KBM-7 (cell line): ENCODE measurements at places on chromosomes 12 and 14.

DNA sequence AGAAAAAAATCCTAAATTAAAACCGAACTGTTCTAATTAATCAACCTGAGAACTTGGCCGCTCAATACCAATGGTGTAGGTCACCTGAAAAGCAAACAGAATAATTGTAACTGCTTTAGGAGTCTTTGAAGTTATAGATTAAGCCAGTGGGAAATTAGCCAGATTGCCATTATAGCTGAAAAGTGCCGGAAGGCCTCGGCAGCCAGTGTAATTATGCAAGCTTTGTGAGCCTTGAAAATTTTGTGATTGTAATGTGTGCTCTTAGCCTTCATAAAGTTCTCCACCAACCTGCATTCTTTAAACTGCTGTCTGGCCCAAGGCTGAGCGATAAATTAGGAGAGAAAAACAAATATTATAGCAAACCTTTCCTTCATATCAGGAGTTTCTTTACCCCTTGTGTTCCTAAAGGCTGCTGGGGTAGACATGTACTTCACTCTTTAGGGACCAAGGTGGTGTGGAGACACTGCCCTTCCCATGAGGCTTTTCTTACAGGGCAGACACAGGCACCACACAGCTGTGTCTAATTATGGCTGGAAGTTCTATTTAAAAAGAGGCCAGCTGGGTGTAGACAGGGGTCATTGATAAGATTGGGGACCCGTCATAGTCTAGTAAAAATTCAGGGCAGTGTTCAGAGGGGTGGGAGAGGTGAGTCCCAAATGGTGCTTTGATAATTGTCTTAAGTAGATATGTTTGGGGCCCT lies 991.2 kb downstream of the FLRT2 start:
- DNase-seq = no peak

- no peak for DNase-seq
Measured at GRCh38 chr14:90504643-90505042, 107.8 kb downstream of the CALM1 start.

GRCh38 chr14:68460541-68460940 lies 332.3 kb downstream of the ZFP36L1 start:
- DNase-seq = no peak

GRCh38 chr12:541676-542324 lies 82.1 kb downstream of the B4GALNT3 start:
- DNase-seq = no peak

DNA sequence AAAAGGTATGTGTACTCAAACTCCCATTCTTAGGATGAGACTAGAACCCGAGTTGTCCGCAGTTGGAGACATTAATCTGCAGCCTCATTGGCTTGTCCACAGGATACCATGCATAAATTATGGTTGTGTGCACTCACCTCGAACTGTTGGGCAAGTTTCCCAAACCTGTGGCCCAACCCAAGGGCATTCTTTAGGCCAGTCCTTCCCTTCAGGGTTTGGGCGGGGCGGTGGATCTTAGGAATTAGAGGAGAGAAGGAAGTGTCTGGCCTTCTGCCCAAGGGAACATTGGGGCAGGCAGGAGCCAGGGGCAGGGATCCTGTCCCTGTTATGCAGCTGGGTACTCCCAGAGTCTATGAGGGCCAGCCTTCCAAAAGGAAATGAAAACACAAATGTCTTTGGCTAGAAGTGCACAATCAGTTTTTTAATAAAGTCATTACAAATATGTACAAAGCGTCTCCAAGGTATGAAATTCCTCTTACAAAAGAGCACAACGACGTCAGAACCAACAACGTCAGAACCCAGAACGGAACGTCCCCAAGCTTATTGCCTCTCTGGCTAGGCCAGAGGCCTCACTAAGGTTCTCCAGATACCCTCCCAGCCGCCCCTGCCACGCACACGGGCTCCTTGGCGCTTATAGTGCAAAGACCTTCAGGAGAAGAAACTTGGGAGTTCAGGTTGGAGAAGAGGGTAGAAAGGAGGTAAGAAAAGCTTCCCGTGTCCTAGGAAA lies 25.3 kb downstream of the HRK start:
- DNase-seq = no peak

- DNase-seq = no peak
Measured at GRCh38 chr12:32548691-32549281, 130.3 kb upstream of the DNM1L start.

DNA sequence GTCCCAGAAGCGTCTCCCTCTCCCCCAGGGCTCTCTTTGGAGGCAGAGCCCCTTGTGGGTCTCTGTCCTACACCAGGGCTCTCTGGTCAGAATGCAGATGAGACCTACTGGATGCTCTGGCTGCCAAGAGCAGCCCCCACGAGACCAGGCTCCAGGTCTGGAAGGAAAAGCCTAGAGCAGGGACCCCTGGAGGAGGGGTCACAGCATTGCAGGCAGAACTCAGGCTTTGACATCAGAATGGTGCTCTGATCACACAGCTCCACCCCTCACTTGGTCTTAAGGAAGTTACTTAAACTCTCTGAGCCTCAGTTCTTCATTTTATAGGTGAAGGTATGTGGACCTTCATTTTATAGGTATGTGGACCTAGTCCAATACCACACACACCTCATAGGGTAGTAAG lies 83.1 kb downstream of the ARL6IP4 start:
- peak; percentile 64 for DNase-seq

GRCh38 chr14:62592877-62593276 lies 452.4 kb downstream of the KCNH5 start:
- no peak for DNase-seq

- no peak for DNase-seq
Measured at GRCh38 chr12:26077915-26078702, 46.7 kb downstream of the BHLHE41 start.

DNA sequence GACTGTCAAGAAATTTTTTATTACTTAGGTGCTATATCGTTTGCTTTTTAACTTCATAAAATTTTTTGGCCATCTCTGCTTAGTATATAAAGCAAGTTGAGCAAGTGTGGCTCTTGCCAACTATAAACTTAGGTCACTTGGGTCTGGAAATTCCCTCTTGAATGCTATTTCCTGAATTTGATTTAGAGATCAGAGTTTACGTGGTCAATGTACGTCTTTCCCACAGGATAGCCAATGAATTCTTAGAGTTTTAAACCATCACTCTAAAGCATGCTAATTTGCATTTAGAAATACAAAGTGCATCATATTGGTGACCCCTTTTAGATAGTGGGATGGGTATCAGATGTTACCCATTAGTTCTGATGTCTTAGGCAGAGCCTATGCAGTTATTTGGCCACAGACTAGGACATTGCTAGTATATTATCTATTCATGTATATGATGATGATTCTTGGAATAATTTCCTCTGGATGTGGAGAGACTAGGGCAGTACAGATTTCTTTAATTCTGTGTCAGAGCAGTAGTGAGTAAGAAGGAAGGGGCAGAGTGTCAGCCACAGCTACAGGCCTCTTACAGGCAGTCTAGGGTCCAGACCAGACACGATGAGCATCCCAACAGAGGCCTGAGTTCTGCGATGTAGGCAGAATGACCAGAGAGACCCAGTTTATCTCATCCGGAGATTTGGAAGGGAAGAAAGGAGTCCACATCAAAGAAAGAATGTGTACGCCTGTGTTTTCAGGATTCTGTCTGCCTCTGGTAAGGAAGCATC lies 30.3 kb downstream of the SCN8A start:
- DNase-seq = no peak

- peak; percentile 47 for DNase-seq
Measured at GRCh38 chr12:47190905-47191304, 111.1 kb upstream of the AMIGO2 start.
